ENCODE measurements at places on chromosomes 4 and X.

- DNase-seq, result no peak
Measured at GRCh38 chr4:41969671-41970070, 11.9 kb upstream of the DCAF4L1 start.

DNA sequence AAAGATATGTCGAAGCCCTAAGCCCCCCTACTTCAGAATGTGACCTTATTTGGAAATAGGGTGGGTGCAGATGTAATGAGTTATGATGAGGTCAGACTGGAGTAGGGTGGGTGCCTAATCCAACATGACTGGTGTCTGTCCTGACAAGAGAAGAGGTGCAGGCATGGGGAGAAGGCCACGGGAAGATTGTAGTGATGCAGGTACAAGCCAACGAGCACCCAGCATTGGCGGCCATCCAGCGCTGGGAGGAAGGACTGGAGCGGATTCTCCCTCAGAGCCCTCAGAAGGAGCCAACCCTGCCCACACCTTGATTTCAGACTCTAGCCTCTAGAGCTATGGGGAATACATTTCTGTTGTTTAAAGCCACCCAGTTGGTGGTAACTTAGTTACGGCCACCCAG lies 237.2 kb downstream of the EVC2 start:
- DNase-seq, result no peak

- no peak for DNase-seq
Measured at GRCh38 chr4:33200377-33200776, 2480.2 kb downstream of the PCDH7 start.

GRCh38 chr4:107098401-107098800 lies 62.3 kb upstream of the DKK2 start:
- no peak for DNase-seq

DNA sequence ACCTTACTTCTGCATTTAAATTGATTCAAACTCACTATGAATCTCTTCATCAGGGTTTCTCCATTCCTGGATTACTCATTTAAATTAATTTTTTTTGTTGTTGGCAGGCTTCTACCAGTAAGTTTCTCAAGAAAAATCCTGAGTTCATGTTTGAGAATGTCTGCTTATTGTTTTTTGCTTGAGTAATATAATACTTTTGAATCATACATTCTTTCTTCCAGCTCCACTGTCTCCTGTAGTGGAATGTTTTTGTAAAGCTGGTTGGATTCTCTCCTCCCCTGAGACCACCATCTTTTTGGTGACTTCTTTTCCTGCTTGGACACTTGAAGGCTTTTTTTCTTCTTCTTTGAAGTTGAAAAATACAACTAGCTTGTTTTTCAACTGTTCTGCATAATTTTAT lies 4.3 kb upstream of the MID1IP1 start:
- no peak for DNase-seq

Measured in stimulated activated CD8-positive, alpha-beta memory T cell treated with anti-CD3 and anti-CD28 coated beads, Interleukin-7, amount 100 ng/mL, for 1 hour (primary cell).